Left colon (tissue), 2 donors: ENCODE measurements at places on chromosomes 2 and 18.

- DNase-seq: no peak
These were observed 157.0 kb upstream of the ID2 start for GRCh38 chr2:8524823-8525222.

DNA sequence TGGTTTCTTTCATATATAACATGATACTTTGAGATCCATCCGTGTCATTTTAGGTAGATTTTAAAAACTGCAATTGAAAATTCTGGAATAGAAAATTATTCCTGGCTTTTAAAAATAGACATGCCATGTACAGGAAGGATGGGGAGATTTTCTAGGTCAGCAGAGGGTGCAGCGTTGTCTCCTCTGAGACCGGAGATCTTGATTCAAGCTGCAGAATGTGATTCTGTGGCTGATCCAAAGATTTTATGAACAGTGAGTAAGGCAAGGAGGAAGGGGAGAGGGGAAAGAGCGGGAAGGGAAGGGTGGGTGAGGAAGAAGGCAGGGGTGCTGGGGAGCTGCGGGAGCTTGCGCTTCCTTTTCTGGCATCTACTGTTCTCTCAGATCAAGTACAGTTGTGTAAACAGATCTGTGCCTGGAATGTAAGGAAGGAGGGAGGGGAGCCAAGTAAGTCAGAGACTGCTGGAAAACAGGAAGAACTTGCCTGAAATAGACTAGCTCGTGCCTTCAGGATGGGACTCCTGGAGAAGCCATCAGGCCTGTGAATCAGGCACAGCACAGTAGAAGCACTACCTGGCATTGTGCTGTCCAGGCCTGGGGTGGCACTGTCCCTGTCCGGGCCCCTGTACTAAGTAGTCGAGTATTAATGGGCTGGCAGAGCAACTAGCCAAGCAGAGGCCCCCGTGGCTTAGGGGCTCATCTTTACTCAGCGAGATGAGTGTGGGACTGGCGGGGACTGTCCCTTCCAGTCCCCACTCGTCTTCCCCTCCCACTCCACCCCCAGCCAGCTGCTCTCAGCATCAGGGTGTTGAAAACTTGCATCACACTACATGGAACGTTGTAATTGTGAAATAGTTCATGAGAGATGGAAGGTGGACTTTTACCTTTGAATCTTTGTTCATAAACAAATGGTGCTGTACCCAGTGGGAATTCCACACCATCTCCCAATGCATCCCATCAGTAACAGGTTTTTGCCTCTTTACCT, 163.5 kb downstream of the UXS1 start:
- DNase-seq: peak; percentile 15

- no peak for DNase-seq
These were observed 1938.0 kb upstream of the PIK3C3 start for GRCh38 chr18:40017021-40017420.

GRCh38 chr2:234031207-234031606, 19.3 kb upstream of the SPP2 start:
- no peak for DNase-seq

DNA sequence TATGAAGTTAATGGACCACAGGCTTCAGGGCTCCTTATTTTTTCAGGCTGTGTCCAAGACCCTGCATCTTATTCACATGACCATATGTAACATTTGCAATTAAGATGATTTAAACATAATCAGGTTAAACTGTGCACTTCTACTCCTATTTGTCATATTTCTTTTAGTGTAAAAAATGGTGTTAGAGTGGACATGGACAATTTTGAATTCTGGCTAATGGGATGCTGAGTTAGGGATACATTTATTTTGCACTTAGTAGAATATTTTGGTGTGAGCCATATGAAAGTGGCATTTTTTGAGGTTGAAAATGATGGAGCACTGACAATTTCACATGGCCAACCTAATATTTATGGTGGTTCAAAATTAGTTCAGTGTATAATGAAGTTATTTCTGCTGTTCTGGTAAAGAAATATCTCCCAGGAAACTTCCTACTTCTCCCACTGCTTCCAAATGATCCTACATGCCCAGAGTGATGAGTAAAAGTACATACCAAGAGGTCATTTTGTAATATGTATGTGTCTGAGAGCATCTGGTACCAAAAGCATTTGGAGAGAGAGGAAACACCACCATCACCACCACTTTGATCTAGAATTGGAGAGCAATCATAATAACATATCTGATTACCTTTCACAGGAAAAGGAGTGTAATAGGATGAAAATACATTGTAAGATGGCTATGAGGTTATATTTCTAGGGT, 36.0 kb downstream of the GULP1 start:
- no peak for DNase-seq

GRCh38 chr2:17578466-17578928, 38.0 kb downstream of the VSNL1 start:
- DNase-seq: no peak

DNA sequence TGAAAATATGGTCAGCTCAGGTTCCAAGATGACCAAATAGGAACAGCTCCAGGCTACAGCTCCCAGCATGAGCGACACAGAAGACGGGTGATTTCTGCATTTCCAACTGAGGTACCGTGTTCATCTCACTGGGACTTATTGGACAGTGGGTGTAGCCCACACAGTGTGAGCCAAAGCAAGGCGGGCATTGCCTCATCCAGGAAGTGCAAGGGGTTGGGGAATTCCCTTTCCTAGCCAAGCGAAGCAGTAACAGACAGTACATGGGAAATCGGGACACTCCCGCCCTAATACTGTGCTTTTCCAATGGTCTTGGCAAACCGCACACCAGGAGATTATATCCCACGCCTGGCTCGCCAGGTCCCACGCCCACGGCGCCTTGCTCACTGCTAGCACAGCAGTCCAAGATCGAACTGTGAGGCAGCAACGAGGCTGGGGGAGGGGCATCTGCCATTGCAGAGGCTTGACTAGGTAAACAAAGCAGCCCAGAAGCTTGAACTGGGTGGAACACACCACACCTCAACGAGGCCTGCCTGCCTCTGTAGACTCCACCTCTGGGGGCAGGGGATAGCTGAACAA, 57.5 kb downstream of the WDPCP start:
- DNase-seq: no peak

GRCh38 chr18:36427369-36427768, 129.9 kb downstream of the FHOD3 start:
- no peak for DNase-seq

GRCh38 chr2:17461087-17461475, 57.2 kb downstream of the RAD51AP2 start:
- no peak for DNase-seq

- DNase-seq: no peak
These were observed 30.3 kb downstream of the SOCS6 start for GRCh38 chr18:70319187-70319586.

- no peak for DNase-seq
These were observed 133.5 kb downstream of the ASXL3 start for GRCh38 chr18:33711514-33711913.

GRCh38 chr2:6394276-6394675, 471.4 kb downstream of the CMPK2 start:
- DNase-seq: no peak

GRCh38 chr18:56248610-56249235, 389.7 kb downstream of the TXNL1 start:
- DNase-seq: no peak

GRCh38 chr2:196372811-196373664, 201.7 kb upstream of the STK17B start:
- peak; percentile 11 for DNase-seq

GRCh38 chr18:54257015-54257414, 12.3 kb upstream of the POLI start:
- DNase-seq: no peak

DNA sequence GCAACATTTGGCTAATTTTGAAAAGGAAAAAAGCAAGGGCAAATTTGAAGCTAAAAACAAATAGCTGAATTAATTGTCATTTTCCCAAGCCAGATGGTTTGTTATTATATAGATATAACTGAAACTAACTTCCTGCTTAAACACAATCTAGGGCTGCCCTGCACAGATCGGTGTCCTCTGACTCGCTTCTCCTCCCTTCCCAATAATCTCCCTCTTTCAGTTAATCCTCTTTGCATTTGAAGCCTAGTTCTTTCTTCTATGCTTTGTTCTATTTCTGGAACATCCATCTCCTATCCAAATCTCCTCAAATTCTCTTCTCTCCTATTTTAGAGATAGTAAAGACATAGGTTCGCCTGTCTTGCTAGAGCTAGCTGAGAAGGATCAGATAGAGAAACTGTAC, 328.1 kb downstream of the SLC8A1 start:
- DNase-seq: no peak

DNA sequence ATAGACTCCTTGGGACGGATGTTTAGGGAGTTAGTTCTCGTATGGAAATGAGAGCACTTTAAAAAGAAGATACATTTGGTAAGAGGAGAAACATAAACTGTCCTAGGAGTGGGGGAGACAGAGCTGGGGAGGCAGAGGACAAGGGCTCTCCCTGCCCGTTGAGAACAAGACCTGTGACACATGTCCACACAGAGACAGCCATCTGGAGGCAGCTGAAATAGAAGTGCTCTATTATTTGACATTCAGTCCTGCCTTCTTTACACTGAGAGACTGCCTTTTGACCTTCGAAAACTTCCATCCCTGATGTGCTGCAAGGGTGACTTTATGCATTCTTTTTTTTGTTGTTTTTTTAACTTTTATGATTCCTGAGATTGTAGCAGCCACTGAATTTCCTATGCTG, 150.1 kb downstream of the UXS1 start:
- no peak for DNase-seq

DNA sequence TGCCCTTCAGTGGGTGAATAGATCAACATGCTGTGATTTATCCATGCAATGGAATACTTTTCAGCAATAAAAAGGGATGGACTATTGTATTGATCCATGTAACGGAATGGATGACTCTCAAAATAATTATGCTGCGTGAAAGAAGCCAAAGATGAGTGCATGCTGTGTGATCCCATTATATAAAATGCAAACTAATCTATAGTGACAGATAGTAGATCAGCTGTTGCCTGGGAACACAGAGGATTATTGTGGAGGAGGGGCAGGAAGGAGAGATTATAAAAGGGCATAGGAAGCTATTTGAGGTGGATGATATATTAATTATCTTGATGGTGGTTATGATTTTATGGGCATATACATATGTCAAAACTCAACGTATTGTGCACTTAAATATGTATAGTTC, 55.5 kb upstream of the ADAM23 start:
- DNase-seq: no peak

DNA sequence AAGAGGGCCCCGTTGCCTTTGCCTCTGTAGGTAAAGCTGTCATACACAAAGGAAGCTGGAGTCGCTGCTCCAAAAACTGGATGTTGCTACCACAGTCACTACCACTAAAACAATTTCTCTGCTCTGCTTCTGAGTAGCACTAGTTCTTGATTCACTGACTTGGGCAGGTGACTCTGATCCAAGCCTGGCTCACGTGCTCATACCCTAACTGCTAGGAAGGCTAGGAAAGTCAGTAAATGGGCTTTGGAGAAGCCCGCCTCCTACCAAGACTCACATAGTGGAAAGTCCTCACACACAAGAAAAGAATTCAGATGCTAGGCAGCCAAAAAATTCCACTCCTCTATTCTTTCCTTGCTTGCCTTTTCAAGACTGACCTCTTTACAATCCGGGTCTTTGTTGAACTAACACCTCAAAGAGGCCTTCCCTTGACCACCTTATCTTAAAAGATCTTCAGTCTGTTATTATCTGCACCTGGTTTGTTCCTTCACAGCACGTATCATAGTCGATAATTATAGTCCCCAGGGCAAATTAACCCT, 11.4 kb upstream of the DYNC1I2 start:
- no peak for DNase-seq

DNA sequence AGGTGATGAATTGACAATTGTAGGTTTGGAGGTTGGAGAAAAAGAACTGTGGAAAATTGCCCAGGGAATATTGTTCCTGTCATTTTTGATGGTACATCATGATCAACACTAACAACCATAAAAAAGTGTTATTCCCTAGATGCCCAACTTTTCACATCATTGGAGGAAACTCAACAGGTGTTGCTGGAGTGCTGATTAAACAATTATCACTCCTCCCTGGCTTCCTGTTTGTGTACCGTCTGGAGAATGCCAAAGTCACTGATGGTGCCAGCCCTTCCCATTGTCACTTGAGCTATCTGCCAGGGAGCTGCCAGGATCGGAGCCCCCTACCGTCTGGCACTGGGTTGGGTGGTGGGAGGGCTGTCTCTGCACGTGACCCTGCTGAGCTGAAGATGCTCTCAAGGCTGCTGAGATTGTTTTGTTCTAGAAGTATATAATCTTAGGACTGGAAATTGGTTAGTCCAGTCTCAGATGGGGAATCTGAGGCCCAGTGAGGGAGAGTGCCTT, 156.9 kb downstream of the PRKCE start:
- no peak for DNase-seq

DNA sequence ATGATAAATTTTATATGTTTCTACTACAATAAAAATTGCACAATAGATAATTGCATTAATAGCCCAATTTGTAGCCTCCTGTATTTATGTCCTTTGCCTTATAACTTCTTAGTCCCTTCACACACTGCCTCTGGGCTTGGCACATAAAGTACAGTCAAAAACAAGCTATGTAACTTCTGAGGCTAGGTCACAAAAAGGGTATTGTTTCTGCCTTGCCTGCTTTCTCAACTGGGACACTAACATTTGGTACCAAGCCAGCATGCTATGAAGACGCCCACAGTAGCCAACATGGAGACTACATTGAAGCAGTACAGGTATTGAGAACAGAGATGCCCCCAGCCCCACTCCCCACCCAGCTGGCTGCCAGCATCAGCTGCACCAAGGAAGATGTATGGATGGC, 5.4 kb upstream of the SLC3A1 start:
- DNase-seq: no peak

GRCh38 chr18:360676-361075, 92.8 kb upstream of the THOC1 start:
- DNase-seq: no peak

DNA sequence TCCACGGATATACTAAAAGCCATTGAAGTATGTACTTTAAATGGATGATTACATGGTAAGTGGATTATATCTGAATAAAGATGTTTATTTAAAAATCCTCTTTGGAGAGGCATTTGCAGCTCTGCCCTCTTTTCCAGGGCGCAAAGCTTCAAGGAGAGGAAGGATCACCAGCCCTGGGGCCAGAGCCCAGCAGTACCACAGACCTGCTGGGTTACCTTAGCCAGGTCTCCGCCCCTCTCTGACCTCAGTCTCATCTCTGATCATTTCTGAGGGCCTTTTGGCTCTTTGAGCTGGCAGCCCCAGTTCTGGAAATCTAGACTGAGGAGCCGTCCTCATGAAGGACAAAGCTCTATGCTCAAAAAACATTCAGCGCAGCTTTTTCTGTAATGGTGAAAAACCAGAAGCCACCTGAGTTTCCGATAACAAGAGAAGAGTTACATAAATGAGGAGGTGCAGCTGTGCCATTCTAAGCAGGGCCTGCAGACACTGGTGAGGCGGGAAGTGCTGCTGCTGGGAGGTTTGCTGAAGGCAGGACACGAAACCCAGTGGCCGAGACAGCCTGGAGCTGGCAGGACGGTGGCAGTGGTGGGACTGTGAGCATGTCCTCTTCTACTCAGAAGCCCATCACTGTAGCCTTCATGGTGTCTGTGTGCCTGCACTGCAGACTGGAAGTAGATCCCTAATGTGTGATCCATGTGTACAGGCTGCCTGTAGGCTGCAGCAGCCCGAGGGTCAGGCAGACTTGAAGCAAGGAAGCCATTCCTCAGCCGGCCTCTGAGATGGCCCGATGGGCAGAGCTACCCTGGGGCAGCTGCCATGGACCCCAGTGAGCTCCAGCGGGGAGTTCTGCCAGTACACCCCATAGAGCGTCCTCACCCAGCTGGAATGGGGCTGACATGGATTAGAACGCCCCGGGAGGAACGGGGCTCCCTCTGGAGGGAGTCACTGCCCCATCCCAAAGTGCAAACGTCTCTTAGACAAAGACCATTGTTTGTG, 27.7 kb downstream of the ADRA2B start:
- no peak for DNase-seq
